ENCODE measurements at places on chromosomes 3 and 15. TPM values are rescaled to one million over a fixed set of nuclear protein-coding genes. Genes with fewer than 3 reads are reported as not detected.

- no peak for DNase-seq
- H3K4me1 ChIP-seq: no peaks in the 10 kb centered on the region
- no peaks in the 10 kb centered on the region for H3K36me3 ChIP-seq
- no peak overlapping the region for H3K4me3 ChIP-seq
- H3K27ac ChIP-seq: no peak overlapping the region
These were observed 7.6 kb downstream of the OR5K4 start for GRCh38 chr3:98361289-98361688.

DNA sequence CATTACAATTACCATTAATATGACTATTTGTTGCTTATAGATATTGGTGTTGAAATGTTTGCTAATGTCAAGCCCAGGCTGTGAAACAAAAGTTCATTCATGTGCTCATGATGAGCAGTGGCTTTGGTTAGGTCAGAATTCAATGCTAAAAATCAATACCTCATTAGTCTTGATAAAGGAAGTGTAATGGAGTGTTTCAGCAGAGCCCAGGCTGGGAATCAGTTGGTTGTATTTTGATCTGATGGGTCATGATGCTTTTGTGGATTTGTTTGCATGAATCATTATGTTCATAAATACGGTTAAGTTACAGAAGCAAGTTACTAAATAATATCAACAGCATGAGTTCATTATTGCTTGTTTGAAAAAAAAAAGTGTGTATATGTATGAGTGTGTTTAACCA lies 13.6 kb upstream of the ZNF774 start:
- H3K27me3 ChIP-seq: no peaks in the 10 kb centered on the region
- H3K36me3 ChIP-seq: no peaks in the 10 kb centered on the region
- no peak overlapping the region for H3K4me3 ChIP-seq
- no peak overlapping the region for H3K27ac ChIP-seq
- H3K4me1 ChIP-seq: peaks cover 9% of the 10 kb centered on the region

GRCh38 chr15:89070197-89071124 lies 17.8 kb upstream of the ABHD2 start:
- no peaks in the 10 kb centered on the region for H3K36me3 ChIP-seq
- H3K4me1 ChIP-seq: no peaks in the 10 kb centered on the region
- H3K27me3 ChIP-seq: no peaks in the 10 kb centered on the region
- no peak overlapping the region for H3K4me3 ChIP-seq
- H3K27ac ChIP-seq: no peak overlapping the region
- DNase-seq: no peak

DNA sequence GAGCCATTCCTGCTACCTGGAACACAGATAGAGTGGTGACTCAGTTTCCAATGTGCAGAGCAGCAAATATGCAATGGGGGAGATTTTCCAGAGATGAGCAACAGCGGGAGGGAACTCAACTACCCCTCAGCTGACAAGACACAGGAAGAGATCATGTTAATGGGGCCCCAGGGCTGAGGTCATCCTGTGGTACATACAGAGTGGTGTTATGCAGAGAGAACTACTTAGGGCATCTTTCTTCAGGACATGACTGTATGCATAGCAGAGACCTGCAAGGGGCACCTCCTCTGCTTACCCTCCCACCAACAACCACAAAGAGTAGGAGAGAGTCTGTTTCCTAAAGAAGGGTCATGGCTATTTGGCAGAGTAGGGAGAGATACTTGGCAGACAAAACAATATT lies 6.8 kb upstream of the TBC1D5 start:
- no peaks in the 10 kb centered on the region for H3K4me1 ChIP-seq
- H3K27ac ChIP-seq: no peak overlapping the region
- DNase-seq: no peak
- H3K27me3 ChIP-seq: no peaks in the 10 kb centered on the region
- no peak overlapping the region for H3K4me3 ChIP-seq

The RAB6B gene
- total RNA-seq: 9.1 TPM

The C3orf20 gene
- 0.07 TPM for total RNA-seq

- H3K27me3 ChIP-seq: no peaks in the 10 kb centered on the region
- no peak overlapping the region for H3K27ac ChIP-seq
- H3K4me3 ChIP-seq: no peak overlapping the region
These were observed 239.0 kb upstream of the KCNMB2 start for GRCh38 chr3:178297199-178297598.

DNA sequence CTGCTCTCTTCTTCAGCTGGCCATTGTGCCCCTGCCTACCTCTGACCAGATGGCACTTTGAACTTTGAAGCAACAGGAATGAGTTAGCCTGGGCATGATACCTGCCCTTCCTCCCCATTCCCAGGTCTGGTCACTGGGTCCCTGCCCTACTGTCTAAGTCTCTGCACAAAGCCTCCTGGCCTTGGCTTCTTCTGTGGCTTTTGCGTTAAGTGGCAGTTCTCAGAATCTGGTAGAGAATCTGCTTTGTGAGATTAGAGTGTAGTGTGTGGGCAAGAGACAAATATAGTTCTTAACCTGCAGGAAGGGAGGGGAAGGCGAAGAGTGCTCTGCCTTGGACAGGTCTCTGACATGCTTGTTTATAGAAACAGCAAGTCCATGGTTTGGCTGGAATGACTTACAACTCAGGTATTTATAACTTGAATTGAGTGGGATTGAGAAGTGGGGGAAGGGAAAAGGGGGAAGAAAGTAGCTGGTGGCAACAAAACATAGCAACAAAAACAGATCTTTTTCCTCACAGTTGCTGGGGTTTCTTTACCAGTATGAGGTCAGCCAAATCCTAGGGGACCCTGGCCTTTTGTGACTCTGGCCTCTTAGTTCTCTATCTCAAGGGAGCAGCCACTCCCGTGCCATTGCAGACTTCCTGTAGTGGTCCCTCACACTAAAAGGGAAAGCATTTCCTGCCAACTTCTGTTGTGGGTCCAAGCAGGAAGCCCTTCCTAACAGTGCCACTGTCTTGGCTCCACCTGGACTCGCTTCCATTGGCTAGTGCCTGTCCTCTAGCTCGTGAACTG lies 16.7 kb downstream of the MAPKBP1 start:
- peak; percentile 77 for DNase-seq
- peak overlapping the region; percentile 97 for H3K27ac ChIP-seq
- no peaks in the 10 kb centered on the region for H3K27me3 ChIP-seq
- peaks cover 62% of the 10 kb centered on the region for H3K4me1 ChIP-seq
- H3K4me3 ChIP-seq: no peak overlapping the region

- H3K4me3 ChIP-seq: no peak overlapping the region
- H3K4me1 ChIP-seq: peaks cover 54% of the 10 kb centered on the region
- H3K27ac ChIP-seq: no peak overlapping the region
These were observed 1.7 kb downstream of the CCDC9B start for GRCh38 chr15:40338921-40339620.
